CD4-positive, alpha-beta T cell treated with Interferon gamma for 1 hour (primary cell): ENCODE measurements at places on chromosomes 1 and 21.

DNA sequence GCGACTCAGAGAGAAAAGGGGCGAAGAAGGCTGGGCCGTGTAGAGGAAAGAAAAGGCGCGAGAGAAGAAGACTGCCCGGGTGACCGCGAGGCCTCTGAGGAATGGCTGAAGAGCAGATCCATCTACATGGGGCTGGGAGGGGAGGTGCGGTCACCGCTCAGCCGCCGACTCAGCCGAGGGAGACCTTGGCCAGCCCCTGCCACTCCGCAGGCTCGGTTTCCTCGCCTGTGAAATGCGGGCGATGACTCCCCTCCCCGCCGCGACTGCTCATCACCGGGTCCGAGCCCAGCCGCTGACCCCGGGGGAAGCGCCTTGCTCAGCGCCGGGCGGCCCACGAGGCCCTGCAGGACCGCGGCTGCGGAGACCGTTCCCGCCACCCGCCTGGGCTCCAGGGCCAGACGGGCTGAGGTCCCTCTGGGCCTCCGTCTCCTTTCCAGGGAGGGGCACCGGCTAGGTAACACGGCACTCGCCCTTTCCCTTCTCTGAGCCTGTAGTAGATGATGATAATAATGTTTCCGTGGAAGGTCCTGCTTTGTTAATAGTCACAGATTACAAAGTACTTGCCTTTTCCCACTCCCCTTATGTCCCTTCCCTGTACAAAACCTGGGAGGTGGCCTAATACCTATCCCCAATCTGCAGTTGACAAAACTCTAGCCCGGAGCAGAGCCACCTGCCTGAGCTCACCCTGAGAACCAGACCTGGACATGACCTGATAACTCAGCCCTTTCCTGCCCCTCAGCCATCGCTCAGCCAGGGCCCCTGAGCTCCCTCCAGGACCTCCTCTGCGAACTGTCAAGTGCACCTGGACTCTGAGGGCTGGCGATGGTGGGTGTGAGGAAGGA, 1.6 kb upstream of the BSND start:
- no peak for DNase-seq

- no peak for DNase-seq
Measured at GRCh38 chr21:43192501-43193081, 23.8 kb downstream of the CRYAA start.

- no peak for DNase-seq
Measured at GRCh38 chr1:61012341-61012761, 70.0 kb upstream of the NFIA start.

DNA sequence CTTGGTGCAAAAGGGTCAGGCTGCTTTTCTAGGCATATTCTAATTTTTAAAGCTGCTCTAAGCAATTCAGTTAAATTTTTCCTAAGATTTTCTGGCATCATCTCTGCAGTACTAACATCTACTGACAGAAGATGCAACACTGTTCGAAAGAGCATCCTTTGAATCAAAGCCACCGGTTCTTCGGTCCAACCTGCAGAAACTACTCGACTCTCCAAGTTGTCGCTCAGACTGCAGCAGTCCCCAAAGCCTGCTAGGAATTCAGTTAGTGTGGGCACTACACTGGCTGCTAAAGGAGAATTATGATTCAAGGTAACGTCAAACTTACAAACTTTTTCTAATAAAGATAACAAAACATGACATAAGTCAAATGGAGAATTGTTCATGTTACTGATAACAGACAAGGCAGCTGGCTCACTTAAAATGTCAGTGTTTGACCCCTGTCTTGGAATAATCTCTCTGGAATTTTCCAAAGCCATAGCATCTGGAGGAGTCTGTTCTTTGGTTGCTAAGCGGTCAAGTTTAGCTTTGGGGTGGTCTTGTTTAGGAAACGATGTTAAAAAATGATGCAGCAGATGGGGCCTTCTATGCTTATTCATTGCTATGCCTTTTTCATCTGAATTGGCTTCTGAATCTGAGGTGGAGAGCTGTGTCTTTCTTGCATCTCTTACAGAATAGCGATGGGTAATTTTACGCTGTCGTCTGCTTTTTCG, 56.9 kb downstream of the LYST start:
- no peak for DNase-seq

DNA sequence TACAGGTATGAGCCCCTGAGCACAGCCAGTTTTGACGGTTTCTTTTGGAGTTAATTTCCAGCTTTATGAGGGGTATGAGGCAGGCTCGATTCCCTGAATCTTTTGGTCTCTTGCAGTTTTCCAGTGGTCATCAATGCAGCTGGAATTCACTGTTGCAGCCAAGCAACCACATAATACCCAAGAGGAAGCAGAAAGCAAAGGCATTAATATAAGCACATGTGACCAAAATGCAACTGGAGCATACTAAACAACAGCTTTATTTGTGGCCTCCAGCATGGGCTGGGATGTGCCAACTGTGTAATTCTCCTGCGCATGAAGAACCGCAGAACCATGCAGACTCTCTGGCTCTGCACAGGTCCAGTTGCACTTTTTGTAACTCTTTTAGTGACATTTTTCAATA, 33.0 kb downstream of the DSCAM start:
- no peak for DNase-seq

GRCh38 chr1:232854798-232855159, 49.6 kb downstream of the MAP10 start:
- no peak for DNase-seq

DNA sequence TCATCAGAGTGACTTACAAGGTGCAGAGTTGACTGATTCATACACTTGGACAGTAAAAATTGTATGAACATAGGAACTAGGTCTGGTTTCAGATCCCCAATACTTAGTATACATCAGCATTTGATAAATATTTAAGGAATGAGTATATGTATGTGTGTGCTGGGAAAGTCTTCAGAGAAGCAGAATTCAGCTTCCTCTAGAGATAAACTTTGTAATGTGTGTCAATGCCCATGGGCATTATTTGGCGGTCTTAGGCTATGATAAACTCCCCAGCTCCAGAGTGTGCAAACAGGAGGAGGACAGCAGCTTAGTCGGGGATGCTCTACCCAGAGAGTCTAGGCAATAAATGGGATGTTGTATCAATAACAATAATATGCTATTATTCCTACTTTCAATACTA, 2.9 kb upstream of the CAMK1G start:
- DNase-seq: no peak

- DNase-seq: no peak
Measured at GRCh38 chr1:26028490-26028980, 7.0 kb downstream of the EXTL1 start.

- no peak for DNase-seq
Measured at GRCh38 chr1:214404571-214405213, 123.7 kb downstream of the SMYD2 start.

- no peak for DNase-seq
Measured at GRCh38 chr1:247378334-247379073, 37.5 kb upstream of the NLRP3 start.

DNA sequence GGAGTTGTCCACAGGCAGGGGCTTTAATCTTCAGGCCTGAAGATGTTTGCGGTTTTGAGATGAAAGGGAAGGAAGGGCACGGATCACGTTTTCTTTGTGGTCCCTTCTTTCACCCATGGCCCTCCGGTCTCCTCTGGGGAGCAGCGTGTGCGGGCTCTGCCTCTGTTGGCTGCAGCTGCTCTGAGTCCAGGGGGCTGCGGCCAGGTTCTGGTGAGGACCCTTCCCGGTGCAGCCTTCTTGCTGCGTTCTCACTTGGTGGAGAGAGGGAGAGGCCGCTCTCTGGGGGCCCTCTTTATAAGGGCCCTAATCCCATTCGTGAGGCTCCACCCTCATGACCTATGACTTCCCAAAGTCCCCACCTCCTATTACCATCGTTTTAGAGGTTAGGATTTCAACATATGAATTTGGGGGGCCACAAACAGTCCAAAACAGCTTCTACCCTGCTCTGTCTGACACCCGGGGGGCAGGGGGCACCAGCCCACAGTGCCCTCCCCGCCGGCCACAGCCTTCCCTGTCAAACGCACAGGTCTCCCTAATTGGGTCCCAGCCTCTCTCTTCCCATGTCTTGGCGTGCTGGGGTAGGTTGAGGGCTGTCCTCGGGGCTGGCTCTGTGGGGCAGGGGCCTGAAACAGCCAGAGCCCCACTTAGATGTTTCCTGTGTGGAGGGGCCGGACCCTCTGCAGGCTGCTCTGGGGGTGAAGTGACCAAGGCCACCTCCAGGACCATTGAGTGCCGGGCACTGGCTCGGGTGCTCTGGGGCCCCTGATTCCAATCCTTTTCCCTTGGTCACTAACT, 100.1 kb upstream of the C1orf174 start:
- no peak for DNase-seq

GRCh38 chr1:184210862-184211261, 159.3 kb downstream of the TSEN15 start:
- DNase-seq: no peak
